ENCODE measurements at places on chromosomes 12 and 14. TPM values are rescaled to one million over a fixed set of nuclear protein-coding genes. Genes with fewer than 3 reads are reported as not detected.

SYNE3 gene
- 3.1 TPM for total RNA-seq

HOXC13 gene
- total RNA-seq, result not detected

- no peak for DNase-seq
Observed at GRCh38 chr14:23571701-23572523, 4.3 kb upstream of the AP1G2 start.

DNA sequence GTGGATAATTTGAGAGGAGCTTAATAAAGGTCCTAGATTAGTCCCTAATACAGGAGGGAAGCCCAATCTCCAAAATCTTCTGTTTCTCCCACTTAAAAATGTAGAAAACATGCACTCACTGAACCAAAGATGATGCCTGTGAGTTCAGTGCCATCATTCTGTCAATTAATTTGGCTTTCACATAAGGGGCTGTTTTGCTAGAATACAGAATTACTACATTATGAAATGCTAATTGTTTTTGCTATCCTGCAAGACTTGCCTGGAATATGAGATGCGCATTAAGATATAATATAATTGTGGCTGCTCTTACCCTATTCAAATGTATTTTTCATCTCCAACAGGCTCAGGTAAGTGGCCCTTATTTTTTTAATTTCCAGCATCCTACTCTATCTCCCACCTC lies 111.7 kb downstream of the SEC23A start:
- no peak for DNase-seq

DNA sequence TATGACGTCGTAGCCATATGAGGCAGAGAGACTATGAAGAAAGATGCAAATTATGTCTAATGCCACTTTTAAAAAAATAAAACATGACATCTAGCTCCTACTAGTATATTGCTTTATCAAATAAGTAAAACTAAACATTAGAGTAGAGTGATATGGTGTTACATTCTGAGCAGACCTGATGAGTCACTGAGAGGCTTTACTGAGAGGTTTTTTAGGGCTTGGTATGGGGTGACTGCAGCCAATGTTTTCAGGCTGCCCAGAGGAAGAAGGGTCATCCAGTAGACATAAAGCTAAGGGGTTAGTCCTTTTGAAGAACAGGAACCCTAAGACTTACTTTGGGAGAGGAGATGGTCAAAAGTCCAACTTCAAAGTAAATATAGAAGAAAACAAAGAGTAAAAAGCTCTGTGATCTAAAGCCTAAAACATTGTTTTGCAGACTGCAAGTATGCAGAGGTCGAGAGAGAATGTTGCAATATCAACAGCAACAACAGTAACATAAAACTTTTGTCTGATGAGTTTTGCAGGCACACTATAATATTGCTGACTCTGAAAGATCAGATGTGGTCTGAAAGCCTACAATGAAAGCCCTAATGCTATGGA lies 774.7 kb downstream of the TMTC2 start:
- no peak for DNase-seq

DNA sequence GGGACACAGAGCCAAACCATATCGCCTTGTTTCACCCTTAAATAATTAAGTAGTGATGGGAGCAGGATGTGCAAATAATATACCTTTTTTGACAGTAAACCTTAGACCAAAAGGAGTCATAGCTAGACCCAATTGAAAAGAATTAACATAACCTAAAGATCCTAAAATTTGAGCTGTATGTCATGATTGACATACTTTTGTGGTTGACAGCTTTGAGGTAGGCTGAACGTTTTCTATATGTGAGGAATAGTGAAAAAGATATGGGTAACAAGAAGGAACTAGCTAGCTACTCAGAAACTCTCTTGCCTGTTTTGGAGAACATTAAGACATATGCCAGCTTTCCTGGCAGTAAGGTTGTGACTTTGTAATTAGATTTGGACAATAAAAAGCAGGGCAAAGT lies 320.6 kb downstream of the KCNC2 start:
- DNase-seq, result no peak

GRCh38 chr14:99261912-99262787 lies 9.8 kb downstream of the BCL11B start:
- no peak for DNase-seq

GRCh38 chr14:74348241-74348734 lies at the start of gene VRTN:
TSS of gene VRTN (plus strand) at chr14:74348471. CDS start at chr14:74356784, 8,313 bp downstream.
- DNase-seq, result no peak

DNA sequence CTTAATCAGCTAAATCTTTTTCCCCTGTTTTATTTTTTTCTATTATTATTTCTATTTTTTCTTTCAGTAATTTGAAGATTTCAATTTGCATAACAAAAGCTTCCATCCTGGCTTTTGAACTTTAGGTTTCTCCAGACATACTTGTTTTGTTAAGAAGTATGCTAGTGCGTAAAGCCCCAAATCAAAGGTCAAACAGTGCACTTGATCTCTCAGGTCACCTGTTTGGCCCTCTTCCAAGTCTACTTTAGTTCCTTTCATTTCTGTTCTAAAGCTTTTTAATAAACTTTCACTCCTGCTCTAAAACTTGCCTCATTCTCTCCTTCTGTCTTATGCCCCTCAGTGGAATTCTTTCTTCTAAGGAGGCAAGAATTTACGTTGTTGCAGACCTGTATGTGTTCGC lies 54.6 kb upstream of the ATXN7L3B start:
- DNase-seq, result no peak

GRCh38 chr12:4191149-4191548 lies 82.4 kb upstream of the CCND2 start:
- no peak for DNase-seq

DNA sequence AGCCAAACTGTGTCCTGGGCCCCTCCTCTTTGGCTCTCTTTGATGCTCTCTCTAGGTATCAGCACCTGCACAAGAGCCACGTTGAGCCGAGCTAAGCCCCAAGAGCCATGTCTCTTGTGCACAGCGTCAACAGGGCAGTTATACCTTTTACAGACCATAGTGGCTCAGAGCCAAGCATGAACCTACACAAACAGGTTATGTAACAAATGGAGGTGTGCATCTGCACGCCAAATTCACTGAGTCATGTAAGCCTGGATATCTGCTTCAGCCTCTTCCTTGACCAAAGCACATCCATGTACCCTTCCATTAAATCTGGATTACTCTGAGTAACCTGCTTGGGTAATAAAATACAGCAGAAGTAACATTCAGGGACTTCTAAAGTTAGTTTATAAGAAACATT lies 509.7 kb downstream of the NAV3 start:
- no peak for DNase-seq

- no peak for DNase-seq
Observed at GRCh38 chr12:131900397-131900796, 6.0 kb downstream of the ULK1 start.

- no peak for DNase-seq
Observed at GRCh38 chr12:28089338-28089737, 100.9 kb upstream of the CCDC91 start.

DNA sequence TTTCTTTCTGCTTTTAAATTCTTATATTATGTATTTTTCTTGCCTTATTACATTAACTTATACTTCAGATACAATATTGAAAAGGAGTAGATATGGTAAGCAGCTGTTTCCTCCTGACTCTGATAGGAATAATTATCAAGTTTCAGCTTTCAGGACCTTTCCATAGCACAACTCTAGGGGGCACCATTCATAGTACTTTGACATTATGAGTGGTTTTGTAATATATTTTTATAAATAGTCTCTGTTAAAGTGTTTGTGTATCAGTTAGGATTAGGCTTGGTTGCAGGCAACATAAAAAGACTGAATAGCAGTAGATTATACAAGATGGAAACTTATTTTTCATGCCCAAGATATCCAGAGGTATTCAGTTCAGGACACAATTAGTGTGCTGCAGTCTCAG lies 27.9 kb upstream of the PARP11 start:
- DNase-seq, result no peak
